ENCODE measurements at places on chromosomes 5 and 9.
A peak's percentile ranks its signal among the peaks of the same experiment; 100 is the strongest.

DNA sequence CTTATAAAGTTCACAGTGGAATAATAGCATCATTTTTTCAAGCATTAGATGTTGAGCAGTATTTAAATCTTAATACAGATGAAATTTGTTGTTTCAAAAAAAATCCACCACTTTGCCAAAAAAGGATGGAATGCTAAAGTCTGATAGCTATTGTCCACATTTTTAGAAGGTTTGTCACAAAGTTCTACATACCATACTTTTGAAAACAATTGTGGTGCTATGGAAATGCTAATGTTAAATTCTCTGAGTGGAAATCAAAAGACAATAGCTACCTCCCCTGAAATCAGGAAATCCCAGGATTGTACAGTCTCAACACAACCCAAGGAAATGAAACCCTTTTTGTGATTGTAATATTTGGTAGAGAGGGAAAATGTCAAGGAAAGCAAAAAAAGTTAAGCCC is 19.3 kb upstream of the GRAMD2B start:
- DNase-seq, result peak; percentile 87

- peak; percentile 76 for DNase-seq
Observed at GRCh38 chr9:19876569-19877316, 87.9 kb upstream of the SLC24A2 start.

GRCh38 chr9:84671586-84672521 is 2.3 kb downstream of the NTRK2 start:
- DNase-seq, result peak; percentile 51

DNA sequence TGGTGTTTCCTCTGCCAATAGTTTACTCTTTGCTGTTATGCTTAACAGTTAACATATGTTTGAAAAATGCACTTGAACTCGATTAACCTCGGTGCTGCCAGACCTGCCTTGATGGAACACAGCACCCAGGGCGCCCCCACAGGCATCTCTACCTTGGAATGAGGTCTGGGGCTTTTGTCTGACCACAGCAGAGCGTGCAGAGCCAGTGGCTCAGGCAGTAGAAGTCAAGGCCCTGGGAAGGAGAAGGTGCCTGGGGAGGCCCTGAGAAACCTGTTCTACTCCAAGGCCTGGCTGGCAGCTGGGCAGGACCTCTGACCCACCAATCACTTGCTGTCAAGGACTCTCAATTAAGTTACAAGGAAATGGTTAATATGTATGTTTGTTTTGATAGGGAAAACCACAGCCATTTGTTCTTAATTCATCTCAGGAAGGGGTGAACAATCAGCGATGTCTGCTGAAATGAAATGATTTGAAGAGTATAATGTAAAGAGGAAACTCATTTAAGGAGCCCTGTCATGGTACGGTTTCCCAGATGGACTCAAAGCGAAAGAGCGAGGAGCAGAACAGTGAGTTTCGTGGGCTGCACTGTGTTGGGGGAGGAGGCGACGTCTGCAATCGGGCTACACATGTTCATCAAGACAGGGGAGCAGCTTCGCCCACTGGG is 21.9 kb downstream of the MACROH2A1 start:
- no peak for DNase-seq

- no peak for DNase-seq
Observed at GRCh38 chr5:26259081-26259480, 779.3 kb downstream of the CDH9 start.

DNA sequence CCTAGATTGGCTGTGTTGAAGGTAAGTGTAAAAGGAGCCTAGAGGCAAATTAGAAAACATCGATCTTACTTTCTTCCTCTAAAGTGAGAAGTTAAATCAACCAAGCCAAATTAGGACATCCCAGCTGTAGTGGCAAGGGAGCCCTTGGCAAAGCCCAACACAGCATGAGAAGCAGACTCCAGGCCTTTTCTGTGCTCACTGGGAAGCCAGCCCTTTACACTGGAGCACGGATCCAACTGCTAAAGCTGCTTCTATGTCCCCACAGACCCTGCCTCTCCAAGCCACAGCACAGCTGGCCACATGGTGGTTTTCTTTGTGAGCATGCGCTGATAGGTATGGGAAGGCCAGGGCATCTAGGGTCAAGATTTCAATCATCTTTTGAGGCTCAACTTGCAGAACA is 94.1 kb downstream of the APBA1 start:
- DNase-seq, result no peak

- no peak for DNase-seq
Observed at GRCh38 chr9:121780177-121781040, 129.0 kb downstream of the DAB2IP start.

- peak; percentile 91 for DNase-seq
Observed at GRCh38 chr5:39475881-39476842, 51.4 kb upstream of the DAB2 start.

DNA sequence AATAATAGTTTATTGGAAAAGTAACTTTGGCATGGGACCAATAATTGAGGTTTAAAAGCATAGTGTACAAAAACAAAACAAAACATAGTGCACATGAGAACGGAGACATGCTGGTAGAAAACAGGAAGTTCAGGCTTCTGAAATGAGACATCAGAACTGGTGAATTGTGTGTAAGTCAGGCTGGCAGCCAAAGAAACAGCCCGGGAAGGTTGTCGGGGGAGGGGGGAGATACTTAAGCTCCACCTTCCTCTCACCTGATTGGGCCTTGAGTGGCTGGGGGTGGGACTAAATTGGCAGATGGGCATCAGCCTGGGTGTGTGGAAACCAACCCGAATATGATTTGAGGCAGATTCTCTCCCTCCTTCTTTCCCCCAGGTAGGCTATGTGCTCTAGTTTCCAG is 256.3 kb downstream of the SMARCA2 start:
- DNase-seq, result peak; percentile 13

DNA sequence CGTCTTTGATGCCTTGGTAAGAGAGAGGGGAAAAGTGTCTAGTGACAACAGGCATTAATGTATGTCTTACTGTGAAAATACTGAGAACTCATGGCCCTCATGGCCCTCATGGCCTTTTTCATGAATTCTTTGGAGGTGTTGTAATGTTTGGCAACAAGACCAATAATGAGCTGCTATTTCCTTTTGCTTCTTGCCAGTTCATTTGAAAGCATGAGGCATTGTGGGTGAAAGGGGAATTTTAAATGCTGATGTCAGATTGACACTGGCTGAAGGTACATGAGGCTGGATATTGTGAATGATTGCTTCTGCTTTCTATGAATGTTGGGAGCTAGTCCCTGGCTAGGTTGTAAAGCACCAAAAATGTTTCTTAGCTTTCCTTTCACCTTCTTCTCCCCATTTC is 79.2 kb downstream of the DOCK2 start:
- DNase-seq, result peak; percentile 86

- DNase-seq, result no peak
Observed at GRCh38 chr5:146643776-146644175, 127.8 kb upstream of the GPR151 start.

- DNase-seq, result no peak
Observed at GRCh38 chr5:54885636-54886035, 99.8 kb downstream of the ESM1 start.

DNA sequence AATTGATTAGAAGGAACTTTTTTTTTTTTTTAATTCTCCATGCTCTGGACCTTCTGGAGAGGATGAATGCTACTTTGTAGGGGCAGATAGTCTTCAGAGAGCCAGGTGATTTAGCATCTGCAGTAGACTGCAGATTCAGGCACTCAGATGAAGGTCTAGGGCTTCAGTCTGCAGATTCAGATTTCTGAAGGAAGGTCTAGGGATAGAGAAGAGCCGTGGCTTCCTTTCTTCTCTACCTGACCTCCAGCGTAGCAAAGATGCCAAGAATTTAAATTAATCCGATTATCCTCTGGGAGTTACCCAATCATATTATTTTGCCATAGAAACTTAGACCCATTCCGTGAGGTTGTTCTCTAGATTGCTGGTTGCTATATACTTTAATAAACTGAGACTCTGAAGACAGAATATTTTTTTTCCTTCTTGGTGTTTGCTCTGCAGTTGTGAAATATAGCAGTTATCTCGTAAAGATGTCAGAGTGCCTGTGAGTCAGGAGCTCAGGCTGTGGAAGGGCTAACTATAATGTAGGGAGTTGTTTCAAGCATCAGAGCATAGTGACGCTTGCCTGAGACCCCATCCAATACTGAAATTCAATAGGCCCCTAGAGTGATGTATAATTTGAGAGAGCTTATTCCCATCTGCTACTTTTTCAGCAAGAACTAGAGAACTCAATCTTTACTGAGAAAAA is 132.7 kb upstream of the SLC12A2 start:
- no peak for DNase-seq

DNA sequence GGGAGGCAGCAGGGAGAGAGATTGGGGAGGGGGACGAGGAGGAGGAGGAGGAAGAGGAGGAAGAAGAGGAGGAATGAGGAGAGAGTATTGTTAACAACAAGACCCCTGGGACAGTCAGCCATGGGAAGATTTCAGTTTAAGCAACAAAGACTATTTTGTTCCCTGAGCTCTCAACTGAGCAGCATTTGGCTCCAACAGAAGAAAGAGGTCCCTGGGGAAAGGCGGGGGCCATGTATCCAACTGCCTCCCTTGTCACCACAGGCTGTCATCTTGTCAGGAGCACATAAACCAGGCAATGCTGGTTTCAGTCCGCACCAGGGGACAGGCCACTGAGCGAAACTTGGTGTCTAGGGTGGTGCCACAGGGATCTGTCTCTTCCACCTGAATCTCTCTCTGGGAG is 316.1 kb downstream of the TLE1 start:
- DNase-seq, result no peak

GRCh38 chr5:2914981-2915484 is 163.6 kb upstream of the IRX2 start:
- no peak for DNase-seq

- DNase-seq, result peak; percentile 86
Observed at GRCh38 chr5:73122875-73123810, 2.8 kb downstream of the TMEM171 start.

DNA sequence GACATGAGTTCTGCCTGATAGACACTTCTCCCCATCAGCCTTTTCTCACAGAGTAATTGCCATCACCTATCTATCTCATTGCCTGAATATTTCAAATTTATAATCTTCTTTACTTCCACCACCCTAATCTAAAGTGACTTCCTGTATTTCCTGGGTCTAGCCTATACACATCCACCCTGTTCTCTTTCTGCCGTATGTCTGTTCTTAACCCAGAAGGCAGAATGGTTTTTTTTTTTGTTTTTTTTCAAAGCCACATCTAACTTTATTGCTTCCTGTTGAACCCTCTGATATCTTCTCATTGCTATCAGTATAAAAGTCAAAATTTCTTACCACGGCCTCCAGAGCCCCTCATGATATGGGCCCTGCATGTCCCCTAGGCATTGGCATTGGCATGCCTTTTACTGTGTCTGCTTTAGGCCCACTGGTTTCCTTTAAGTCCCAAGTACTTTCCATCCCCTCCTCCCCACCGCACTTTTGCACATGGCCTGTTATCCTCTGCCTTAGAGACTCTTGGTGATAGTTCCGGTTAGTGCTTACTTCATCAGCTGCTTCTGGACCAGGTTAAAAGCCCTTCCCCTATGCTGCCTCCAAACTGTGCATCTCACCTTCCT is 159.9 kb downstream of the MAN2A1 start:
- no peak for DNase-seq

DNA sequence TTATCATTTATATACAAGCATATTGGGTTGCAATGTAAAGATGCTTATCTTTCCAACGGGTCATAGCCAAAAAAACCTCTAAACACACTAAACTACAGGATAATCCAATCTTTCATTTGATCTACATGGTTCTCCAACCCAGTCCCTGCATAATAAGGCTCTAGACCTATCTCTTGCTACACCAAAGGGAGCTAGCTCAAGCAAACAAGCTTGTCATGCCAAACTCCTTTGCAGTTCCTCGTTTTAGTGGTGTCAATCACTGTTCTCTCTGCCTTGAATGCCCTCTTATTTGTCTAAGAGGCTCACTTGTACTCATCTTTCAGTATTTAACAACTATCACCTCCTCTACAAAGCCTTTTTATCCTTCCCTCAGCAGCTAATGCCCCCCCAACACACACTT is 5.6 kb downstream of the HOMER1 start:
- no peak for DNase-seq

DNA sequence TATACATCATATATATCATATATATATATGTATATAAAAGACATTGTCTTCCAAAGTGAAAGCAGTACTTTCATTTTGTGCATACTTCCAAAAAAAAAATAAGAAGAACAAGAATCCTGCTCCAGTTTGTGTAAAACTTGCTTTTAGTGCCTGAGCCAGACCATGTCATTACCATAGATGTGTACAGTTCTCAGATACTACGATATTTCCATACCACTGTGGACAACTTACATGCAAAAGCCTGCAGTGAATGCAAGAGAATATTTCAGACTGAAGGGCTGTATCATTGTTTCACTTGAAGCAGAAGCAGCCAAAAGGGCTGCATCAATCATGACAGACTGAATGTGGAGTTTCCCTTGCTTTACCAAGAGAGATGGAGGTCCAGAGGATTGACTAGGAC is 72.6 kb upstream of the CYLC2 start:
- DNase-seq, result no peak

- no peak for DNase-seq
Observed at GRCh38 chr9:92059661-92060060, 55.6 kb downstream of the SPTLC1 start.

GRCh38 chr5:149808264-149808982 is 78.3 kb downstream of the PPARGC1B start:
- DNase-seq, result no peak

DNA sequence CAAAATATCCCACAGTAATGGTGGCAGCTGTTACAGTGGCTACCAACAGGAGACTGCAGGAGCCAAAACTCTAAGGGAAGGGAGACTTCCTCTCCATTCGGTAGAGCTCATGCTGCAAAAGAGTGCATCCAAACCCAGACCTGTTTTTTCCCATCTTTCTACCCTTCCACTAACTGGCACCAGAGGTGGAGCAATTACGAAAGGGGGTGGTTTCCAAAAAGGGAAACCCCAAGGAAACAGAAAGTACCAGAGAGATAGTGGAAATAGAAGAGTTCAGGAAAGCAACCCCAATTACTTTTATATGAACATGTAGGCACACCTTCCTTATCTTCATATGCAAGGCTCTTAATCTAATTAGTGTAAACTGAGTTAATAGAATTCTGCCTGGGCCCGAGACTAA is 7.3 kb upstream of the WDR41 start:
- DNase-seq, result no peak

DNA sequence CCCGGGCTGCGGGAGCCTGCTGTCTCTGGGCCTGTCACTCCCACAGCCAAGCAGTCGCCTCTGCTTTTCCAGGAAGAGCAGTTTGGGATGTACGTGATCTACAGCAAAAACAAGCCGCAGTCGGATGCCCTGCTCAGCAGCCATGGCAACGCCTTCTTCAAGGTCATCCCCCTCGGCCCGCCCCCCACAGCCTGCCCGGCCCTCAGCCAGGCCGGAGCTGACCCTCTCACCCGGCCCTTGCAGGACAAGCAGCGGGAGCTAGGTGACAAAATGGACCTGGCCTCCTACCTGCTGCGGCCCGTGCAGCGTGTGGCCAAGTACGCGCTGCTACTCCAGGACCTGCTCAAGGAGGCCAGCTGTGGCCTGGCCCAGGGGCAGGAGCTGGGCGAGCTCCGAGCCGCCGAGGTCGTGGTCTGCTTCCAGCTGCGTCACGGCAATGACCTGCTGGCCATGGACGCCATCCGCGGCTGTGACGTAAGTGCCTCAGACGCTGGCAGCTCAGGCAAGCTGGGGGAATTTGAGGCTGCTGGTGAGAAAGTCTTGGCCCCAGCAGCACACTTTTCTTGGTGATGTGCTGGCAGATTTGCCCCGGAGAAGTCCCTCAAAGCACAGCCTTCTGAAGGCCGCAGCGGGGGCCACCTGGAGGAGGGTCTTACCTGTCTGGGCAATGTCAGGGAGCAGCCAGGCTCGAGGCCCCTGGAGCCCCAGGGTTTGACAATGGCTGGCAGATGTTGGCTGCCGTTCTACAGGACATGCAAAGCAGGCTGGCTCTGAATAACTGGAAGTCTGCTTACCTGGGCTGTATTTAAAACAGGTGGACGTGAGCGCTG is 20.1 kb upstream of the LRRC14B start:
- no peak for DNase-seq

- DNase-seq, result no peak
Observed at GRCh38 chr5:153447534-153447933, 42.9 kb upstream of the GRIA1 start.
